Fibroblast of the conjunctiva (primary cell): ENCODE measurements at places on chromosomes 11 and 22.

- no peak for DNase-seq
These were observed 5.9 kb downstream of the ARRB1 start for GRCh38 chr11:75345455-75346160.

GRCh38 chr11:2262301-2263070 is 7.9 kb downstream of the ASCL2 start:
- DNase-seq, result no peak

DNA sequence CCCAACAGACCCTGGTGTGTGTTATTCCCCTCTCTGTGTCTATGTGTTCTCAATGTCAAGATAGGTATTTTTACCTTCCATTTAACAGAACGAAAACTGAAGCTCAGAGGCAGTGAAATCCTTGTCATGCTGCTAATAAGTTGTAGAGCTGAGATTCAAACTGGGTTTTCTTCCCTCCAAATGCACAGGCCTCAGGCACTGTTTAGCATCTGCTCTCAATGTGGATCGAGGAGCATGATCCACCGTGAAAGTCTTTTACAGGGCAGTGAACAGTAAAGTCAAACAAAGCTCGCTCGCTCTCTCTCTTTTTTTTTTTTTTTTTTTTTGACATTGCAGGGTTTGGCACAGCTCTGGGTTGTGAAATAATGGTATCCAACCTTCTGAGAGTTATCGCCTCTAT is 401.0 kb upstream of the SYN3 start:
- no peak for DNase-seq

DNA sequence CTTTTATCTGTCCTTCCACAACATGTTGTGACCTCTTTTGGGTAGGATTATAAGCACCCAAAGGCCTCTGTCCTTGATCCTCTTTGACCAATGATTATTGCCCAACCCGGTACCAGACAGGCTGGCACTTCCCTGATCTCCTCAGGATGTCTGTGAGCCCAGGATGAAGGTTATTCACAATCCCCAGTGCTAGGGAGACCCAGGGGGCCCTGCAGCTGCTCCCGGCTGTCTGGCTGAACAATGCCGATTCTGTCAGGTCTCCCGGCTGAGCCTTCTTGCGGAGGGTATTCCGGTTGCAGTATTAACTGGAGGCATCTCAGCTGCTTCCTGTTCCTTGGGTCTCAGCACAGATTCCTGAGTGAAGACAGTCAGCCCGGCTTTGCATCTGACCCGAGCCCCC is 71.2 kb upstream of the CDON start:
- no peak for DNase-seq

DNA sequence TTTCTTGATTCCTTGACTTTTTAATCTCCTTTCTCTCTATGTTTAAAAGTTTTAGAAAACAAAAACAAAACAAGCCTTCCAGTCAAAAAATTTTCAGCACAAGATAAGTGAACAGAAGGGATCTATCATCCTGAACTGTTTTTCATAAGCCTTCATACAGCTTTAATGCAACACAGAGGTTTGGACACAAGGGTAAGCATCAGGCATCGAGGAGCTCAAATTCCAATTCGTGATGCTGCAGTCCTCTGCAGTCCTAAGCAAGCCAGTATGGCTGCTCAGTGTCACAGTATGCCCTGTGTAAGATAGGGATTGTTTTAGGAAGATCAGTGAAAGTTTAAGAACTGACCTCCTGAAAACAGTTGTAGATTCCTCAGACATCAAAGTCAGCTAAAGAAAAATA is 740.9 kb downstream of the NTM start:
- DNase-seq, result no peak

DNA sequence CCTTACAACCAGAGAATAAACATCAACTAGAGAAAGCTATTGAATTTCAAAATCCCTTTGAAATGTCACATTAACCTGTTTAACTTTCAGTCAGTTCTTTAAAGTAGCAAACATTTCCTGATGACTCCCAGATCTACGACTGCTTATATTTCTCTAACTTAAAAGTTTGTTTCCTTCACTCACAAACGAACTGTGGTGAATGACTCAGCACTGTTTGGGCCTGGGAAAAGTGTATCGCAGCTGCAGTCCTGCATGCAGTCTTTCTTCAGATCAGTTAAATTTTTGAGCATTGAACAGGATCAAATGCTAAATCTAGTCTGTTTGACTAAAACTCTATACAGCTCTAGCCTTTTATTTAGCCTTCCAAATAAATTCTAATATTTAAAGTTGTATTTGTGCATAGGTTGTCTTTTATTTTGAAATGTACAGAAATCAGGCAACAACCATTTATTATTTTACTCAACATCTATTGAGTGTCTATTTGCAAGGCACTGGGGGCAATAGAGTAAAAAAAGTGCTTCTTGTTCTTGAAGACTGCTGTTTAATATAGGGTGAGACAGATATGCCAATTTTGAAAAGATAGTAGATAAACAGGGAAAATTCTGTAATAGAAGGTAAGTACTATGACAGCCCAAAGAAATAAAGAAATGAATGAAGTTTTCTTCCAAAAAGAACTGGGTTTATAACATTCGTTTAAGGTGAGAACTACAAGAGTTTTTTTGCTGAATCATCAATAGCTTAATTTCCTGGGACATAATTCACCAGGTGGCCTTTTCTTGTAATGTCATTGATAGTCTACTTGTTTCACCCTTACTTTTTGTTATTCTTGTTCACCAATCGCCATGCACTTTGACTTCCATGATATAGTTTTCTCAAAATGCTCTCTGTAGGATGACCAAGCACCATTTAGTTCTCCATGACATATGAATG is 235.4 kb downstream of the METTL15 start:
- peak; percentile 31 for DNase-seq

DNA sequence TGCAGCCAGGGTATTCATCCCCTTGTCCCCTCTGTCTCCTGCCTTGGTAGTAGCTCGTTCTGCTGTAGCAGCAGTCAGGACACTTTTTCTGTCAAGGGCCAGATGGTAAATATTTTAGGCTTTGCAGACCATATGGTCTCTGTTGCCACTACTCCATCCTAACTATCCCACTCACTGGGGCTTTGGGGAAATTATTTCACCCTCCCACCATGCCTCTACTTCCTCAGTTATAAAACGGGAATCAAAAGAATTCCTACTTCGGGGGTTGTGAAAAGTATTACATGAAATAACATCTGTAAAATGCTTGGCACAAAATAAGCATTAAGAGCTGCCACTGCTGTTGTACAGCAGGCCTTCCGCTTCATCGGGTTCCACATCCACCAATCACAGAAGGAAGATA is 89.9 kb upstream of the LDLRAD3 start:
- no peak for DNase-seq

DNA sequence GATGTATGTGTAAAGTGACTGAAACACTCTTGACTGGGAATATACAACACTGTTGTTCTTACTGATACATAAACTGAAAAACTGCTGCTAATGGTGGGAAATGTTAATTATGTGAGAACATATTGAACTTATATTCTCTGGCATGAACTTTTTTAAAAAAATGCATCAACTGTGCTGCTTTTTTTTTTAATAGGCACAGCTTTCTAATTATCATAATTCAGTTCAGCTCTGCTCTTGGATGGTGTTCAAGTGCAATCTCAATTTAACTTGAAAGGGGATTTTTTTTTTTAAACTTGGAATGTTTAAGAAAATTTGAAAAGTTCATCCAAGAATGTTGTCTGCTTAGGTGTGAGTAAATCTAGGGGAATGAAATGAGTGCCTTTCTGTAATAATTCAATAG is 5.2 kb downstream of the TEAD1 start:
- DNase-seq, result no peak

- no peak for DNase-seq
These were observed 189.7 kb upstream of the BLID start for GRCh38 chr11:122305426-122306320.

DNA sequence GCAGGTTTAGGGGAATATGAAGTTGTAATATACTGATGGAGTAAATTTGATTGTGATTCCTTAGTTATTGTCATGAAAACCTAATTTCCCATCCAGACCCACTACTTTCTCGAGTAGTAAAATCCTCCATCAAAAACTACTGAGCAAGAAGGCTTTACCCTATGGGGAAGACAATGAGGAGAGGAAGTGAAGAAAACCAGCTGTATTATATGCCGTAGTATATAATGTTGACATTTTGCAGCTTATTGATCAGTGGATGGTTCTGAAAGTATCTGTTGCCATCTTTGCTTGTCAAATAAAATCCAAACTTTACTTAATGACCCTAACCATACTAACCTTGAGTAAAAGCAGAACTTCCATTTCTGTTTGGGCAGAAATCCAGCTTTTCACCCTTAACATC is 292.8 kb upstream of the RAG2 start:
- no peak for DNase-seq

GRCh38 chr11:111115890-111116289 is 129.6 kb upstream of the POU2AF2 start:
- DNase-seq, result no peak

GRCh38 chr22:43017525-43018460 is 2.8 kb upstream of the PACSIN2 start:
- DNase-seq, result no peak

GRCh38 chr11:95459291-95460042 is 228.5 kb upstream of the SESN3 start:
- DNase-seq, result no peak
